Stimulated activated CD4-positive, alpha-beta T cell treated with anti-CD3 and anti-CD28 coated beads, Interleukin-1b, Interleukin-23, amount 100 ng/mL, for 1 hour (primary cell): ENCODE measurements at places on chromosomes 1 and 21.

- DNase-seq: no peak
Measured at GRCh38 chr1:2134621-2135307, 59.8 kb downstream of the FAAP20 start.

DNA sequence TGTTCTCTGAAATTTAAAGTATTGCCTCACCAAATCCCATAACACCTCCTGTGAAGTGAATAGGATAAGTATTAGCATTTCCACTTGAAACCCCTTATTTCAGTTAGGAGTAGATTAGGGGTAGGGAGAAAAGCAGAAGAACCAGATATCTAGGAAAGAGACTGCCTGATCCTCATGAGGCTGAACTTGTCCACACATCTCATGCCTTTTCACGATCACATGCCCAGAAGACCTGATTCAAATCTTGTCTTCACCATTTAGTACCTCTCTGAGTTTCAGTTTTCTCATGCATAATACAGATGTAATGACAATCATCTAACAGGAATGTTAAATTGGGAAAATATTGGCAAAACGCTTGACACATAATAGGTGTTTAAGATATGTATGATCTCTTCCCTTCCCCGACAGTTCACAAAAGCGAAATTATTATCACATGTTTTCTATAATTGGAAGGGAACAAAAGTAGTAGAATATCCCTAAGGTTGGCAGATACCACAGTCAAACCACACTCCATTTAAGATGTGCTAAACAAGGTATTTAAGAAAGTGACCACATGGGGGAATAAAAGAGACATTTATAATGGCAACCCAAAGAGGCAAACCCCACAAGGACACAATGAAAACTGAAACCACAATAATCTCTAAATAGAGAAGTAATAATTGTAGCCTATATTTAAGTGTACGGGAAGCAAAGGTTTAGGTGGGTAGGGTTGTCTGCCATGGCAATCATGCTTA, 25.2 kb downstream of the GFI1 start:
- DNase-seq: no peak

DNA sequence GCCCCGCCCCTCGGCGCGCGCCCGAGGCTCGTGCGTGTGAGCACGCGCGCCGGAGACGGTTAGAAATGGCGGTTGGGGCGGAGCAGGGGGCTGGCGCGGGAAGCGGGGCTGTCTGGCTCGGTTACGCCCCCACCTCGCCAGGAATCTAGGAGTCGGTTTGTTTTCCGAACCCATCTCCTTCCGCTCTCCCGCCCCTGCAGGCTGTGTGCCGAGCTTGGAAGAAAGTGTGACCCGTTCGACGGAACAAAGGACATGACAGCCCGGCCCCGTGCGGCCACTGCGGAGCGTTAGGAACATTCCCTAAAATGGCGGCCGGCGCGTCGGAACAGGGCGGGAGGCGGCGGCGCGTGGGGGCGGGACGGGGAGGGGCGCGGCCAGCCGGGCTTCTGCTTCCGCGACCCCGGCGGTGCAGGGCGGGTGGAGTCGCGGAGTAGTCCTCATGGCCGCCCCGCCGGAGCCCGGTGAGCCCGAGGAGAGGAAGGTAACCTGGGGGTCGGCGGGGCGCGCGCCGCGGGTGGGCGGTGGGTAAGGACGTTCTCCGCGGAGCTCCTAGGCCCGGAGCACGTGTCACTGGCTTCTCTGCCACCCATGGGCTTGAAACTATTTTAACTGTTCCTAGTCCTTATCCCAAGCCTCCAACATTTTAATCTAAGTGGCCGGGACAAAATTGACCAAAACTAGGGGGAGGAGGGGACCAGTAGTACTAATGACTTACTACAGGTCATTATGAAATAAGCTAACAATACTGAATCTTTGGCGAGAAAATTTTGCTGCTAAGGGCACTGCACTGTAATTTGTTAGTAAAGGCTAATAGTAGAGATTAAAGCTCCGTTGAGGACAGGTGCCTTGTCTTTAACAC, at the start of gene COX20:
Gene COX20, plus strand, starts transcription at position 383 of the 859 bp plus-strand sequence. Its CDS starts 57 bp downstream, at position 440.
- DNase-seq: peak; percentile 69

GRCh38 chr1:195450794-195451193, 1157.4 kb downstream of the KCNT2 start:
- DNase-seq: no peak
